ENCODE measurements at places on chromosomes 7 and 10. TPM values are rescaled to one million over a fixed set of nuclear protein-coding genes. Genes with fewer than 3 reads are reported as not detected.

UNCX gene
- total RNA-seq, result not detected

RHOBTB1 gene
- 17.2 TPM for total RNA-seq

MYL7 gene
- not detected for total RNA-seq

NPFFR1 gene
- total RNA-seq, result under 0.01 TPM

DDX50 gene
- 41.8 TPM for total RNA-seq

Data from A549 treated with AZD2906 at 1 μM for 4 hours (cell line).